Thymus (tissue), 14 donors: ENCODE measurements at places on chromosomes 5 and 9.
A peak's percentile ranks its signal among the peaks of the same experiment; 100 is the strongest.

GRCh38 chr5:179221877-179222220 lies 123.4 kb downstream of the ADAMTS2 start:
- DNase-seq: no peak

- DNase-seq: no peak
Measured at GRCh38 chr5:76401801-76402250, 1.3 kb upstream of the IQGAP2 start.

GRCh38 chr5:151685749-151686673 lies 704 bp downstream of the SPARC start:
- DNase-seq: no peak

- no peak for DNase-seq
Measured at GRCh38 chr9:2574203-2574602, 47.4 kb upstream of the VLDLR start.

DNA sequence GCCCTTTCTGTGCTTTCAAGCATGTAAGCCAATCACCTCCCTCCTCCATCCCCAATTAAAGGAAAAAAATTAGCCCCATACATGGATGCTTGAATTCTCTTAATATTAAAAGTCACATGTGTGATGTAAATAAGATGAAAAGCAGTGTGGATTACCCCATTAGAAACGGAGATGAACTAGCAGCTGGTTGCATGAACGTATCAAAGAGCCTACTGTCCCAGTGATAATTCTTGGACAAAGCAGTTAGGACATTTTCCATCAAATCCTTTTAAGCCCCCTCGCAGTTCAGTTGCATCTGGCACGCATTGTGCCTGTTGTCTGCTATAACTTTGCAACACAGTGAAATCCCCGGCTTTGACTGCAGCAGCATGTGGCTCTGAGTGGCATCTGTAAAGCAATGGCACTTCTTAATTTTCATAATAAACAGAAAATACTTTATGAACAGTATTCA lies 285.6 kb downstream of the FBXL7 start:
- no peak for DNase-seq

- DNase-seq: peak; percentile 52
Measured at GRCh38 chr5:56816546-56817081, 1.3 kb downstream of the MAP3K1 start.

DNA sequence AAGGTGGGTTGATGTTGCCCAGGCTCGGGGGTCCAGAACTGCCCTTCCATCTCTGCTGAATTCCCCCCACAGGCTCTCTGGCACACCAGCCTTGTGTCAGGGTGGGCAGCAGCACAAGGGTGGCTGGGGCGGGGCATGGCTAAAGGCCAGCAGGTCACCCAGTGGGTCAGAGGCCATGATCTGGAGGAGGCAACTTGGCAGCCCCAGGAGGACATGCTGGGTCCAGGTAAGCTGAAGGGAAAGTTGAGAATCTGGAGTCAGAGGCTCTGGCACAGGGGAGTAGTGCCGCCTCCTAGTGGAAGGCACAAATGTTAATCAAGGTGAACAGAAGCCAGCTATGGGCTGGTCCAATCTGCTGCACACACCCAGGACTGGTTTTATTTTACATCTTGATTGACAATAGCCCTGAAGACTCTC lies 6.2 kb downstream of the TMEM8B start:
- DNase-seq: no peak

DNA sequence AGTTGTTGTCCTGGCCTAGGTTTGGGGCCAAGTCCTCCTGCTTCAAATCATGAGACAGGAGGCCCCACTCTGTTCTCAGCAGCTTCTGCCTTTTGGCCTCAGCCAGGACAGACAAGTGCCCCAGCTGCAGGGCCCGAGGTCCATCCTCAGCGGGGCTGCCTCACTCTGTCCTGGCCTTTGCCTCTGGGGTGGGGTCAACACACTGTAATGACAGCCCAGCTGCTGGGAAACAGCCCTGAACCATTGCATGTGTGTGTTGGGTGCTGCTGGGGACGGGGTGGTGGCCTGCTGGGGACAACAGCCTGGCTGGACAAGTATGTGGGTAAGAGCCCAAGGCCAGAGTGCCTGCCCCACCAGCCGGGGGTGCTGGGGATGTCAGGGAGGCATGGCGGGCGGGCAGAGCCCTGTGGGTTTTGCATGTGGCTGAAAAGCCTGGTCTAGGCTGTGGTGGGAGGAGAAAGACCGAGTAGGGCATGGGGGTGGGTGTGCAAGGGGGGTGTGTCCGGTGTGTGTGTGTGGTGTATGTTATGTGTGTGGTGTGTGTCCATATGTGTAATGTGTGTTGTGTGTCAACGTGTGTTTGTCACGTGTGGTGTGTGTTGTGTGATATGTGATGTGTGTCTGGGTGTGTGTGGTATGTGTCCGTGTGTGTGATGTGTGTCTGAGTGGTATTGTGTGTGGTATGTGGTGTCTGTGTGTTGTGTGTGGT lies 71.7 kb downstream of the KCNT1 start:
- DNase-seq: no peak

DNA sequence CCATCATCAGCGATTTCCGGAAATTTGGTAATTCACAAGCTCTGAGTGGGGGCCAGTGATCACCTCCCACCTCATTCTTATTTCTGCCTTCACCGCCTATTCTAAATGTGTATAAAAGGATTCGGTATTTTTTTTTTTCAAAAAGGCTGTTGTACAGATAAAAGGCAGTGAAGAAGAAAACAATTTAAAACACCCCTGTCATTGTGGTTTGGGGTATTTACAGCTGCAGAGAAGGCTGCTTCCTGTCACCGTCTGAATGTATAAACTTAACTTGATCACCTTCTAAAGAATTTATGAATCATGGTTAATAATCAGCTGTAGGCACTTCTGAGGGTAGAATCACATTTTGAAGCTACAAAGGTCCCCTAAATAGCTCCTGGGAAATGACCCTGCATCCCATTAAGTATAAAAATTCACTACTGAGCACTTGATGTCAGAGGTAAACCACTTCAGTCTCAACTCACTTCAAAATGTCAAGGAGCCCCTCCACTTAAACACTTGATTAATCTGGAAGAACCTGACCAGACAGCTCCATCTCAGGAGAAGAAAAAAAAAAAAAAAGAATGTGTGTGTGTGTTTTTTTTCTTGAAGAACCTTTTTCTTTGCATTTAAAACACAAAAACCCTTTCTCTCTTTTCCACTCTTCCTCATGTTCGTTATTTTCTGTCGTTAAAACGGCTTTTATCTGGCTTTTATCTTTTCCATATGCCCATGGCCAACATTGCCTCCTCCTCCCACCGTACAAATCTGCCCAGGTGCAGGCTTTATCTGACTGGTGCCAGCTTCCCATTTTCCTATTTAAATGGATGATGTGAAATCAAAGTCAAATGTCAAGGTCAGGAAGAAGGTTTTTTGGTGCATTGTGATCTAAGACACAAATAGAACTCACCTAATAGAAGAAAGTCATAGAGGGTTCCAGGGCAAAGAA lies 291.2 kb downstream of the IRX1 start:
- DNase-seq: peak; percentile 68

DNA sequence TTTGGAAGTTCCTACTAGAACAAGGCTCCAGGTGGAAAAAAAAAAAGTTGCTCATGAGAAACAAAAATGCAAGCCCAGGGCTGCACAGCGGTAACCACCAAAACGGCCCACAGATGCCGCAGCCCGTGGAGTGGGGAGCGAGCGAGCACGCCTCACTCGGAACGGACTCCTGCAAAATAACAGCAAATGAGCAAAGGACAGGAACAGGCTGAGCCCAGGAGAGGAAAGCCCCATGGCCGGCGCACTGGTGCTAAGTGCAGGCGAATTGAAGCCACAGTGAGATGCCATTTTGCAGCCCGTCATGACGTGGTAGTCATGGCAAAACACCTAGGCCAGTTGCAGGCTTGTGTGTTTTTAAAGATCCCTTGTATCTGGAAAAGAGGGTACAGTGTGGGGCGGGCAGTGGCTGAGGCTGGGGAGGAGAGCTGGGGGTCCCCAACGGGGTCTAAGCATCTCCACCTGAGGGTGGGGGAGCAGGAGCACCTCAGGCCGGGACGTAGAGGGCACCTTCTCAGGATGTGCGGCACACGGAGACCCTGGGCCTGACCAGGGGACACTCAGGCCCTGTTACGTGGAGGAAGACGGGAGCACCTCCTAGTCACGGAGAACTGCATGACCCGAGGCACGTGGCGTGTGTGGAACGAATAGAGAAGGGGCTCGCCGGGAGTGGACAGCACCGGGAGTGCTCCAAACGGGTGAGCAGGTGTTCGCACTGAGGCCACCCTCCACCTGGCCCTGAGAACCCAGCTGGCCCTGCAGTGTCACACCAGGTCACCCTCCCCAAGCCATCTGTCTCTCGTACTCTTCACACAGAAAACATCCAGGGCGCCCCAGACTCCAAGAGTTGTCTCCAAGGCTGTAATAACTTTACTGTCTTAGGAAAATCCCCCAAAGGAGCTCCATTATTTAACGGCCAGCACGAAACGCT lies 10.7 kb downstream of the GRM6 start:
- DNase-seq: no peak

GRCh38 chr9:72856972-72857623 lies 95.8 kb downstream of the ALDH1A1 start:
- DNase-seq: peak; percentile 26

GRCh38 chr5:139137697-139138096 lies 60.5 kb downstream of the SIL1 start:
- no peak for DNase-seq

- DNase-seq: no peak
Measured at GRCh38 chr9:74672237-74672636, 175.1 kb downstream of the RORB start.

GRCh38 chr5:440401-441201 lies 2.4 kb upstream of the EXOC3 start:
- DNase-seq: no peak

GRCh38 chr9:103978396-103978795 lies 115.7 kb upstream of the SMC2 start:
- no peak for DNase-seq

- DNase-seq: no peak
Measured at GRCh38 chr5:71924325-71924724, 182.9 kb upstream of the MAP1B start.

DNA sequence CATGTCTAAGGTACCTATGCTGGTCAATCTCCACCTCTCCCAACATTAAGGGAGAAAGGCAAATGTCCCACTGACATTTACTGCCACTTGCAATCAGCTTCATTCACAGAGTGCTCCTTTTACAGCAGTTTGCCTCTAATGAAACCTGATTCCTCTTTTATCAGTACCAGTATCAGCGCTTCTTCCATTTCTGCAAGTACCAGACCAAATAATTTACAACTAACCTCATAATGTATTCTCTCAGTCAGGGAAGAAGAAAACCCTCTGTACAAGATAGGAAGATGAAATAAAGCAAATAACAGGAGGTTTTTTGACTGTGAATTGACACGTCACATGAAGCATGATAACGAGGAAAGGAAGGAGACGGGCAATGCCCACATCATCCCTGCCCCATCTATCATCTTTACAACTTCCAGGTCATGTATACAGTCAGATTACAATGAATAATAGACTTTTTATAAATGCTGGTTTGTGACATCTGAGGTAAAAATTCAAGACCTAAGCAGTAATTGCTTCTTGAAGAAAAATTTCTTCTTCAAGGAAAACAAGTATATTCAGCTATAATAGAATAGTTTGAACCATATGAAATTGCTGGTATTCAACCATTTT lies 21.9 kb downstream of the ABITRAM start:
- DNase-seq: no peak
